SK-N-DZ (cell line): ENCODE measurements at places on chromosomes 5 and 9.

DNA sequence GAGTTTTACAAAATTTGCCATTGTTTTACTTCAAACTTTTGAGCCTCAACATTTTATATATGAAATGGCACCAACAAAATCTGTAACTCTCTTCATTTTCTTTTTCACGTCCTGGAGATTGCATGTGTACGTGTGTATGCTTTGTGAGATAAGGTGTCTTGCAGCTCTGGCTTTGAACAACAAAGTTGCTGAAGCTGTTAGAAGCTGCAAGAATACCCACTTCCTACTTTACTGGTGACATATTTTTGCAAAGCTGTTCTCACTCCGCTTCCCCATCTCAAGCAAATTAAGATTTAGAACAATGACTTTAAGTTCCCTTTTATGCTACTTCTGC, 41.8 kb downstream of the FYB1 start:
- DNase-seq: no peak

GRCh38 chr9:4922730-4923129, 62.3 kb upstream of the JAK2 start:
- DNase-seq: no peak

GRCh38 chr5:77777281-77777892, 1.2 kb upstream of the TBCA start:
- DNase-seq: no peak

DNA sequence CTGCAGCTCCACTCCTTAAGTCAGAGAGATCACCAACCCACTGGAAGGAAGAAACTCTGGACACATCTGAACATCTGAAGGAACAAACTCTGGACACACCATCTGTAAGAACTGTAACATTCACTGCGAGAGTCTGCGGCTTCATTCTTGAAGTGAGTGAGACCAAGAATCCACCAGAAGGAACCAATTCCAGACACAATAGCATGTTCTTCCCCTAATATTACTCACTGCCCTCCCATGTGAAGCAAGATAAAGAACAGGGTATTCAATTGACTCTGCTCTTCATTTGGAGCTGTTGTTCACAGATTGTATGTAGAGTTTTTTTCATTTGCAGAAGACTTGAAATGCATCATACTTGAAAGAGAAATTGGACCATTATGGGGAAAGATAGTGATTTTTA, 10.8 kb downstream of the SAXO1 start:
- DNase-seq: no peak
